ENCODE measurements at places on chromosomes 3 and 15. TPM values are rescaled to one million over a fixed set of nuclear protein-coding genes. Genes with fewer than 3 reads are reported as not detected.

Gene AMT
- total RNA-seq, result 3.9 TPM

Gene SLC9C1
- 0.25 TPM for total RNA-seq

Gene UROC1
- total RNA-seq, result not detected

Gene MORC1
- total RNA-seq, result under 0.01 TPM

Gene ESYT3
- 0.74 TPM for total RNA-seq

Gene WNT5A
- total RNA-seq, result 8.1 TPM

Gene ARF4
- 87.8 TPM for total RNA-seq

Gene CLDN16
- 0.25 TPM for total RNA-seq

Gene PDE8A
- 10.3 TPM for total RNA-seq

Gene PIGBOS1
- total RNA-seq, result 3.2 TPM

Gene SHC4
- total RNA-seq, result 5.4 TPM

Gene ABCF3
- 38.4 TPM for total RNA-seq

Gene SERINC4
- total RNA-seq, result under 0.01 TPM

Gene CFAP100
- total RNA-seq, result 2.5 TPM

Gene SCAMP5
- total RNA-seq, result 49.2 TPM

Gene AMOTL2
- total RNA-seq, result 46.5 TPM

Gene KIF15
- total RNA-seq, result 6.4 TPM
